ENCODE measurements at places on chromosomes 7 and 10.
A peak's percentile ranks its signal among the peaks of the same experiment; 100 is the strongest.

DNA sequence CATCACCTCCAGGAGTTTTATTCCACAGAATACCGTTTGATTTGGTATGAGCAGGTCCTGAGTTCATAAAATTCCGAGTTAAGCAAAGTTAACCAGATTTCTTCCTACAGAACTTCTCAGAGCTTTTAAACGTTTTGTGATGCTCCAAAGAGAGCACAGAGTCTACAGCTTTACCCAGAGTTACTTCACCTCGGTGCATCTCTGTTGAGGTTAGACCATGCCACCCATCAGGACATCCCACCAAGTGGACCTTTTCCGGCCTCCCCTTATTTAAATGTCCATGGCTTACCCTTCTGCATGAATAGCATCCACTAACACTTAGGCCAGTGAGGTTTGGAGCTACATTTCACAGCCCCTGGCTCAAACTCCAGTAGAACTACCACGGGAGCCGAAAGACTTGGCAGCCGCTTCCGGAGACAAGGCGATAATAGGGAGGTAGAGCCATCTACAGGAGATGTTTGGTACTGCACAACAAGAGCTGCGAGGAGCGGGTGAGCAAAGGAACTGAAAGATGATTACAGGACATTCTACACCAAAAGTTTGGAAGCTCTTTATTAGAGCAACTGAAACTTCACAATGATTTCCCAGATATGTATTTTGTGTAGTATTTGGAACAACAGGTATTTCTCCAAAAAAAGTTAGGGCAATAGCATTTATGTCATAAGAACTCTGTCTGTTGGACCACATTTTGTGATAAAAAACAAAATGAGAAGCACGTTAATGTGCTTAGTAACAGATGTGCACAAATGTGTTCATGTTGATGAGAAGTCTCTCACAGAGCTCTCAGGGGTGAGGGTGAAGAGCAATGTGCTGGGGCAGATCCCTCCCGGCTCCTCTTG is 174.7 kb downstream of the HERPUD2 start:
- DNase-seq = peak; percentile 40

DNA sequence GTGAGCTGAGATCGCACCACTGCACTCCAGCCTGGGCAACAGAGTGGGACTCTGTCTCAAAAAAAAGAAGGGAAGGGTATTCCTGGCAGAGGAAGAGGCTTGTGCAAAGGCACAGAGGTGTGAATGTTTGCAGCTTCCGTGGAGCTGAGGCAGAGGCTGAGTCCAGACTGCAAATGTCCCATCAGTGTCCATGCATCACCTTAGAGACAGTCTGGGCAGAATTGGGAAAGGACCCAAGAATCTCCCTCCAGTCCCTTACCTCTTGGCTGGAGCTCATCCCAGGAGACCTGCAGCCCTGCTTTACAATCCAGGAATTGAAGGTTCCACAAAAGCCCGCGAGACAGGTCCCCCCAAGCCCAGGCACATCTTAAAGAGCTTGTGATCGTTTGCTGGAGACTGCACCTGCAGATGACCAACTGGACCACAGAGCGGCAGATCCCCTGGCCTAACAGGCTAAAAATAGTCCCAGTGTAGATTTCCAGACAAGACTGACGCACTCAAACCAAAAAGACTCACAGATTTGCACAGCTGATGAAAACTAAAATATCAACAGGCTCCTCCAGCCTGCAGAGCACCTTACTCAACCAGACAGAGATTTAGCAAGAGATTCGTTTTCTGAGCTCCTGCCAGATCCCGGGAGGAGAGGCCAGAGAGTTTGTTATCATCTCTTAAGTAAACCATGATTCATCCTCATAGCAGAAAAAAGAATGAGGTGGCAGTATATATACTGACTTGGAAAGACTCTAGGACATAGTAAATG is 22.9 kb upstream of the NANOS1 start:
- DNase-seq = peak; percentile 58

- no peak for DNase-seq
These were observed 137.2 kb upstream of the PCBD1 start for GRCh38 chr10:71025535-71025934.

GRCh38 chr10:123798856-123799255 is 92.8 kb downstream of the CPXM2 start:
- DNase-seq = no peak

- no peak for DNase-seq
These were observed 40.5 kb downstream of the LYZL1 start for GRCh38 chr10:29329420-29329819.

GRCh38 chr7:22765609-22766008 is 38.6 kb downstream of the IL6 start:
- DNase-seq = no peak

DNA sequence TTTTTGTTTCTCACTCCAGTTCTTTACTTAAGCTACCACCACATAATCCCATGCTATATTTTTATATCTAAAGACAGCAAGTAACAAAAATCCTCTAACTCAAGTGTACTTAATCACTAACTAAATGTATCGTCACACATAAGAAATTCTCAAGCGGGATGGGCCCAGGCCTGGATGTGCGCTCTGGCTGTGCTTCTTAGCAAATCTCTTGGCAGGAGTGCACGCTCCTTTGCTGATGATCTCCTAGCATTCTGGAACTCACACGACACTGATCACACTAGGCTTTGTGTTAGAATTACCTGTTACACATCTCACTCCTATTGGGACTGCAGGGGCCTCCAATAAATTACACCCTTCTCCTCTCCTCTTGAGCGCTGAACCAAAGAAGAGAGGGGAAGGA is 46.7 kb upstream of the CALD1 start:
- DNase-seq = no peak
